ENCODE measurements at places on chromosomes 7 and 10.

- no peak for DNase-seq
Measured at GRCh38 chr10:110919349-110919931, at the start of gene SHOC2. TSS of gene SHOC2 (plus strand) at chr10:110919604. CDS start at chr10:110964359, 44,755 bp downstream.

DNA sequence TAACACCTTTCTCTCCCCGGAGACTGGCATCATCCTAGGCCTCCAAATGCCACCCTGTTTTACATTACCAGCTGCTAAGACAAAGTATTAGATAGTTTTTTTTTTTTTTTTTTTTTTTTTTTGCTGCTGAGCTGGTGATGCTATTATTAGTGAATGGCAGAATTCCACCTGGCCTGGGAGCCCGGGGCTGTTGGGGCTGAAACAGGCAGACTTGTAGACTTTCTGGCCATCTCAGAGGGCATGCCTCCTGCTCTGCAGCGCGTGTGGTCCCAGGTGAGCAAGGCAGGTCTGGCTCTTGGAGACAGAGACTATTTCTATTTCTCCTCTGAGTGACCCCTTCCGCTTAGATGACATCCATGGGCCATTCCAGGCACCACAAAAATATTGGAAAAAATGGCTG lies 104.2 kb downstream of the EMX2 start:
- no peak for DNase-seq

DNA sequence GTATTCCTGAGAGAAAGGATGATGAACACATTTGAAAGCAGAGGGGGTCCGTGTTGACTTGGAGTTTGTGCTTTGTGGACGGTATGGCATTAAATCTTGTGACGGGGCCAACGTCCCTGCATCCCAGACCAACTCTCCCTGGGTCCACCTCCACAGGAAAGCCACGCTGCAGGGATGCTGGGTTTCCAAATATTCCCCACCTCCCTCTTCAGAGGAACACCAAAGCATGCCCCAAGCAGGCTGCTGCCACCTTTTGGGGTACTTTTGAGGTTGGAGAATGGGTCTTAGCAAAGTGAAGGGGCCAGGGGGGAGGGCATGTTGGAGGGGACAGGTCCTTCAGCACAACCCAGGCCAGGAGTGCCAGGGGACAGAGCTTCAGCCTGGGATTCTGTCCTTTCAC lies 504.4 kb downstream of the TCERG1L start:
- DNase-seq = no peak

DNA sequence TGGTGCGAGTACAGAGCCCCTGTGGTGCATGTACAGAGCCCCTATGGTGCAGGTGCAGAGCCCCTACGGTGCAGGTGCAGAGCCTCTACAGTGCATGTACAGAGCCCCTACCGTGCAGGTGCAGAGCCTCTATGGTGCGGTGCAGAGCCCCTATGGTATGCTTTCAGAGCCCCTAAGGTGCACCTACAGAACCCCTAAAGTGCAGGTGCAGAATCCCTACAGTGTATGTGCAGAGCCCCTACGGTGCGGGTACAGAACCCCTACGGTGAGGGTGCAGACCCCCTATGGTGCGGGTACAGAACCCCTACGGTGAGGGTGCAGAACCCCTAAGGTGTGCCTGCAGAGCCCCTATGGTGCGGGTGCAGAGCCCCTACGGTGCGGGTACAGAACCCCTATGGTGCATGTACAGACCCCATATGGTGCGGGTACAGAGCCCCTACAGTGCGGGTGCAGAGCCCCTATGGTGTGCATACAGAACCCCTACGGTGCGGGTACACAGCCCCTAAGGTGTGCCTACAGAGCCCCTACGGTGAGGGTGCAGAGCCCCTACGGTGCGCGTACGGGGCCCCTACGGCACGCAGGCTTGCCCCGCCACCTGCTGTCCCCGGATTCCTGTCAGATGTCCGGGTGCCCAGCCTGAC lies 53.5 kb downstream of the MGMT start:
- no peak for DNase-seq

GRCh38 chr7:121273467-121274167 lies 55.2 kb upstream of the WNT16 start:
- DNase-seq = no peak

GRCh38 chr7:112254709-112255387 lies 48.4 kb downstream of the ZNF277 start:
- DNase-seq = no peak

DNA sequence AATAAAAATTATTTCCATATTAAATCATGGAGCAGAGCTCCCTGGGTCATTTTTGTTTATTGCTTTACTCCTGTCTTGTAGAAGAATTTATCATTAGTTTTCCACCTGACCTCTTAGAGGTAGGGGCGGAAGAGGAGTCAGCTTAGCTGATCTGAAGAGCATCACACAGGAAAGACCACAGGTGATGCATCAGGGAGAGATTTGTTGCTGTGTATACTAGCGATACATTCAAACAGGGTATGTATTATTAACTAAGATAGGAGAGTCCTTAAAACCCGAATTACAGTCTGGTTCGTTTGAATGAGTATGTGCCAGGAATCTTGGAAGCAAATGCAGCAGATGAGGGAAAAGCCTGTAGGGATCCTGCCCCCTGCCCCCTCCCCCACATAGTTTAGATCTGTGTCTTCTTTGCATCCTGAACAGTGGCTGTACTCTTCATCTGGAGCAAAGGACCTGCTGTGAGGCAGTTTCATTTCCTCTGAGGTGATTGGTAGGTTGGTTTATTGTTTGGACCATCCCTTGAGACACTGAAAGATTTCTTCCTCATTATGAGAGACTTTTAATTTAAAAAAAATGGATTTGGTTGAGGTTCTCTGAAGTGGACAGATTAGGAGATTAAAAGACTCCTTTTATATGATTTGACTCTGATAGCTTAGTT lies 177.0 kb downstream of the SND1 start:
- DNase-seq = no peak

GRCh38 chr10:92830478-92831389 lies 17.6 kb upstream of the EXOC6 start:
- no peak for DNase-seq

GRCh38 chr10:127569210-127569609 lies 20.1 kb downstream of the NPS start:
- DNase-seq = no peak

DNA sequence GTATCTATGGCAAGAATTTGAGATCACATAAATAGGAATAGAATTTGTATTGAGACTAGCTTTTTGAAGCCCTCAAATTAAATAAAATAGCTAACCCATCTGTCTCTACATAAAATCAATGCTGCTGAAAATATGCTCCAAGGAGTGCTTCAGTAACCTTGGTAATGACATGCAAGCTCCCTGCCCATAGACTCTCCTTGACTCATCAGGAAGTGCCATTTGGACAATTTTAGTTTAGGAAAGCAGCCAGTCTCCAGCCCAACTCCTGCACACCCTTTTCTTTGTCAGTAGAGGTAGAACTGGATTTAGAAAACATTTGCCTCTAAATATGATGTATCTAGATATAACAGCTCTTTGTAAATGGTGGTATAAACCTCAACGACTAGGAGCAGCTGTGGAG lies 69.9 kb upstream of the PTPRZ1 start:
- no peak for DNase-seq

- DNase-seq = peak; percentile 65
Measured at GRCh38 chr10:126663328-126663727, 7.2 kb downstream of the C10orf90 start.

- no peak for DNase-seq
Measured at GRCh38 chr7:92155108-92155739, 20.9 kb upstream of the CYP51A1 start.

DNA sequence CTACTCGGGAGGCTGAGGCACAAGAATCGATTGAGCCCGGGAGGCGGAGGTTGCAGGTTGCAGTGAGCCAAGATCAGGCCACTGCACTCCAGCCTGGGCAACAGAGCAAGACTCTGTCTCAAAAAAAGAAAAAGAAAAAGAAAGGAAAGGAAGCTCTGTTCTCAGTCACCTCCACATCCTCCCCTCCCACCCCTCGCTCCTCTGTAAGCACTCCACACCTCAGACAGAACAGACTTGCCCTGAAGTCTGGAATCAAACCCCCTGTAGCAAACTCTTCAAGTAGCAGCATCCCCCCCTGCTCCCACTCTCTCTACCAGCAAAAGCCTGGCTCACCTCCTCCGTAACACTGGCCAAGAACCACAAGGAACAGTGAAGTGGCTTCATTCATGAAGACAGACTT lies 66.7 kb downstream of the PARD3 start:
- no peak for DNase-seq

GRCh38 chr7:11613292-11613930 lies 218.6 kb downstream of the THSD7A start:
- DNase-seq = no peak

DNA sequence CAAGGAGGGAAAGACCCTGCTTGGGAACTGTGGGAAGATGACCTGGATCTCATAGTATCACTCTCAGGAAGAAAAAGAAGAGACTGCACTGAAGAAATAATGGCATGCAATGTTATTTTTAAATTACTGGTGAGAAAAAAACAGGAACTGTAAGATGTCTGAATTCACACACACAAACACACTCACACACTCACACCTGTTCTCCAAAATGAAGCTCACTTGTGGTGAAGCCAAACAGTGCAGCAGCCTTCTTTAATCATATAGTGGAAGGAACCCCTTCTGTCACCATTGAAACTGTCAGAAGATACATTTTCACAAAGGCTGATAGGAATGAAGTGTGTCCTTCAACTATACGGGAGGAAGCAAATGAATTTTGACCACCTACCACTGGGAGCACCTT lies 156.5 kb upstream of the GHITM start:
- no peak for DNase-seq

GRCh38 chr10:69835875-69836730 lies 34.4 kb downstream of the COL13A1 start:
- DNase-seq = no peak

DNA sequence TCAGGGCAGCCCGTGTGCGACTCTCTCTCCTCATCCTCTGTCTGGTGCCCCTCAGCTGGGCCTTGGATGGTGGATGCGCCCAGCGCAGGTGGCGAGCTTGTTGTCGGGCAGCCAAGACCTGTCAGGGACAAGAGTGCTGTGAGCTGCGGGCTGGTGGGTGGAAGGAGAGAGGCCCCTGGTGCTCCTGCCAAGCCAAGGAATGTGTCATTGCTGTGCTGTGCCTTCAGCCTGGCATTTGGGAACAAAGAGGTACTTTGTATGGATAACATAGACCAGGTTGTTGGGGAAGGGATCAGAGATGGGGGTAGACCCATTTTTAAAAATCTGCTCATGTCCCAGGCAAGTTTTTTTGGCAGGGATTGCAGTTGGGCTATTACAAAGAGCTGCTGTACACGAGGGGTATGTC lies 120.9 kb downstream of the PKD1L1 start:
- DNase-seq = no peak

- DNase-seq = peak; percentile 64
Measured at GRCh38 chr10:74145133-74145532, 5.5 kb downstream of the AP3M1 start.

GRCh38 chr7:107605218-107605815 lies 25.3 kb downstream of the BCAP29 start:
- DNase-seq = no peak

- no peak for DNase-seq
Measured at GRCh38 chr10:22016046-22016705, 12.6 kb upstream of the DNAJC1 start.

DNA sequence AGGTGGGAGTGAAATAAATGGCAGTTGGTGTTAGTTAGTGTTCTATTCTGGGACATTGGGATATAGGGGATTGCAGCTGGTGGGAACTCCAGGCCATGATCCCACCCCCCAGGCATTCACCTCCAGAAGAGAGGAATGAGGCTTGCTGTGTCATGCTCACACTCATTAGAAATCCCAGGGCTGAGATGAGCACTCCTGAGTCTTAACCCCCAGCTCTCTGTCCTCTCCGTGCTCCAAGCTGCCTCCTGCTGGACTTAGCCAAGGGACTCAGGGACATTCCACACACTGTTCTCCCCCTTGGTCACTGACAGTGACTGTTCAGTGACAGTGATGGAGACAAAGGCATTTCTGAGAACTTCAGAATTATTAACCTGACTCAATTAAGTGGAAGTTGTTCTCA lies 21.5 kb downstream of the CYP26A1 start:
- no peak for DNase-seq

GRCh38 chr7:86008898-86009297 lies 634.8 kb upstream of the GRM3 start:
- no peak for DNase-seq

GRCh38 chr7:73822319-73823173 lies 8.2 kb upstream of the CLDN4 start:
- DNase-seq = peak; percentile 42

DNA sequence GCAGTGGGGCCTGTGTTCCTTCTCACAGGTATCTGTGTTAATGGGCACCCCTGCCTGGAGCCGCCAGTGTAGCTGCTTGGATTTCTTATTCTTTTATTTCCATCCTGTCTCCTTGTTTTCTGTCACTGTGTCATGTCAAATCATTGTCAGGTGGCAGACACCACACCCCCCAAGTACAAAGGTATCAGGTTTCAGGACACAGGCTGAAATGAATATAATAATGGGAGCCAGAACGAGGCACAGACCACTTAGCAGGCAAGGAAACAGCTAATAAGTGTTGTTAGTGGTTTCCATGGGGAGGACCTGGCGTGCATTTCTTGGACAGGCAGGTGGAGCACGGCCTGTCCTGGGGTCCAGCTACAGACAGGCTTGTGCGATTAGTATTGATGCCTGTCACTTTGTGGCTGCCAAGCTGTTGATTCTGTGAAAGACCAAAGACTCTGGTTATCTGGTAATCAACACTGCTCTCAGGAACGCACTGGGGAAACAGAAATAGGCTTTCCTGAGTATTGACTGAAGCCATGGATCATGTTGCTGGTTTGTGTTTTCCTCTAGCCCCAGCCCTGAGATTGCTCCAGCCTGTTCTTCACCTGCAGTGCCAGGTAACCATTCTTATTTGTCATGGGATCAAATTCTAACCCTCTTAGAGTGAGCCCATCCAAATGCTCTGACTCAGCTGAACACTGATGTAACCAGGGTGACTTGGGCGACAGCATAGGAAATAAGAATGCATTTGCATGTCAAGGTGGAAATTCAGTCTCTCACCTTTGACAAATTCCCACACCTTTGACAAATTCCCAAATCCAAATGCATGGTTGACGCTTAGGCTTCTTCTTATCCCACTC lies 1002.0 kb downstream of the LRMDA start:
- no peak for DNase-seq

DNA sequence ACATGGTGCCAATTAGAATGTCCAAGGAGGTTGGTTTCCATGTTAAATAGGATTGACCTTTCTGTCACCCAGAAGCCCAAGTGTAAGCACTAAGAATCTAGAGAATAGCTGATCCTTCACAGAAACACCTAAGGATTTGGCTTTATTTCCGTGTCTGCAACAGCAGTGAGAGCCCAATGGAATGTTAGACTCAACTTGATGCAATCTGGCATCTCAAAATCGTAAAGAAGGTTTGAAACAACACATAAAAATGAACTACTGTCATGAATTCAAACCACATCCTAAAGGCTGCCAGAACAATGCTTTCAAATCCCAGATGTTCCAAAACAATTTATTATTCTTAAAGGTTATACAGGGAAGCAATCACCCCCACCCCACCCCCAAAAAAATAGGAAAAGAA lies 18.6 kb downstream of the PPP1R3C start:
- DNase-seq = peak; percentile 94

- no peak for DNase-seq
Measured at GRCh38 chr10:131679926-131680325, 220.9 kb upstream of the PPP2R2D start.

- no peak for DNase-seq
Measured at GRCh38 chr10:63641799-63642198, 120.6 kb downstream of the REEP3 start.
